ENCODE measurements at places on chromosomes 1 and 21.
A peak's percentile ranks its signal among the peaks of the same experiment; 100 is the strongest.

DNA sequence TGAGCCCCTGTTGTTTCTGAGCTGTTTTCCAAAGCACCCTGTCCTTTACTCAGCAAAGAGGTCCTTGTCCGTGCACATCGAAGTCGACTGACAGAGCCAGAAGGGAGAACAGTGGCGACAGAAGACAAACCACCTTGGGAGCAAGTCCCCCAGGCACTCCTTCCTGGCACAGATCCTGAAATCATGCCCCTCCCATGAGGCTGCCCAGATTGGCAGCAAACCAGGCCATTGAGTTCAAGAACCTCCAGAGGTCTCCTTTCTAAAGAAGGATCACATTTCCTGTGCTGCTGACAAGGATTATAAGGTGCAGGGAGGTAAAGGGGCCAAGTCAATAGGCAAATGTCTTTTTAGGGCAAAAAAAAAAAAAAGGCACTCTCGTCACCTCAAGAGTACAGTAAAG is 84.7 kb upstream of the HIVEP3 start:
- no peak for DNase-seq

DNA sequence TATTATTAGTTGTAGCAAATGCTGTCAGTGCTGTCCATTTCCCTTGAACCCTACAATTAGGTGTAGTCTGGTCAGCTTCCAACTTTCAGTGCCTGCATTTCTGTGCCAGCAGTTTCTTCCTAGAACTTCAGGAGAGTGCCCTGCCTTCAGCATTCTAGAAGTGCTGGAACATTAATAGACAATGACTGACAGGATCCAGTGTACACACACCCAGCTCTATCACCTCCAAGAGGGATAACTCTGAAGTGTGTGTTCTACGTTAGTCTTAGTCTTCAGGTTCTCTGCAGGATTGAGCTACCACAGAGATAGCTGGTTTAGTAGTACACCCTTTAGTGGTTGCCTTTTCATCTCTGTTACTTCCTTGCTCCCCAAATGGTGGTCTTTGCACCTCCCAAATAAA is 61.4 kb downstream of the PRRX1 start:
- DNase-seq, result no peak

- peak; percentile 12 for DNase-seq
Measured at GRCh38 chr1:228748431-228748830, 13.2 kb downstream of the RHOU start.

GRCh38 chr1:79363430-79363829 is 356.9 kb upstream of the ADGRL4 start:
- no peak for DNase-seq

DNA sequence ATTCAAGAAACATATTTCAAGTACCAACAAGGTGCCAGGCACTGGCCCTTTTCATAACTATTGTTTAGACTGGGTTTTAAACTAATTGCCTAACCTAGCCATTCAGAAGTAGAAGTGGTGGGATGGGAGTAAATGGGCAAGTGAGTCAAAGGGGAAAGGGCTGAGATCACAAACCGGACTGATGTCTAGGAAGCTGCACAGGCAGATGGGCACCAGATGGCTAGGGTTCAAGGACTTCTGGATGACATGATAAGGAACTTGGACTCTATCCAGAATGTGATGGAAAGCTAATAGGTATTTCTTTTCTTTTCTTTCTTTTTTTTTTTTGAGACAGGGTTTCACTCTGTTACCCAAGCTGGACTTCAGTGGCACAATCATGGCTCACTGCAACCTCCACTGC is 46.6 kb downstream of the LYST start:
- no peak for DNase-seq

GRCh38 chr1:109045595-109045994 is 3.7 kb upstream of the WDR47 start:
- DNase-seq, result no peak

- no peak for DNase-seq
Measured at GRCh38 chr1:32695098-32695904, 7.3 kb downstream of the SYNC start.

- no peak for DNase-seq
Measured at GRCh38 chr1:159641221-159641620, 53.6 kb downstream of the APCS start.

DNA sequence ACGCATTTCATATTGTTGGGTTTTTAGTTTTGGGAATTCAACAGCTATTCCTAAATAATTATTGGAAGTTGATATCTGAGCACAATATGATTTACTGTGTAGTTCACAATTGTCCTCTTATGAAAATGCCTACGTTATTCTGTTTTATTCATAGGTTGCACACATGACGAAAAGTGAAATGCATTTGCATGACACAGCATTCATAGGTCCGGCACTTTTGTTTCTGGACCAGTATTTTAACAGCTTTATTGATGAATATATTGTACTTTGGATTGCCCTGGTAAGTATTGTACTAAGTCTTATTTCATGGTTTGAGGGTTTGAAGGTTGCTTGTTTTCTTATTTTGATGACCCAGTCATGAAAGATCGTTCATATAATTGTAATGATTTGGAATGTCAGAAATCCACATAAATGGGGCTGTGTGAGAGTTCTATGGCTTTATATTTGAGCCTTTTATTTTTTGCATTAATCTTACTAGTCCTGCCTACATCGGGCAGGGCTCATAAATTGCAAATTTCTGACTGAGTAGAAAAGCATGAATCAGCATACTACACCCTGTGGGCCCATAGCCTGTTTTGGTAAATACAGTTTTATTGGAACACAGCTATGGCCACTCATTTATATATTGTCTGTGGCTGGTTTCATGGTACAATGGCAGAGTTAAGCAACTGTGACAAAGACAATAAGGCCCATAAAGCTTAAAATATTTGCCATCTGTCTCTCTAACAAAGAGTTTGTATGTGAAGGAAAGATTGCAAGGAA is 17.0 kb downstream of the DENND2D start:
- no peak for DNase-seq

DNA sequence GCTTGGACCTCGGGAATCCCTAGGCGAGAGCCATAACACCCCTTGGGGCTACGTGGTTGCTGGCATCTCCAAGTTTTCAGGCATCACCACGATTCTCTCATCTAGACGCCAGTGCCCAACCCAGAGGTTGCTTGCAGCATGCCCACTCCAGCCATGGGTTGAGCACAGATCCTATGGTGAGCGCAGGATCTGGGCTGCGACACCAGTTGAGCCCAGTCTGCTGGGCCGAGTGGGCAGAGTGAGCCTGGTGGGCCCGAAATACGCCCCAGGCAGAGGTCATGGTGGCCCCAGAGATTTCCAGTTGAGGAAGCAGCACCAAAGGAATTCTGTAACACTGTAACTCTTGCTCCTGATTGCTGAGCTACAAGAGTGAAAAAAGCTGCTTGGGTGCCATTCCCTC is 46.1 kb upstream of the GRIK1 start:
- no peak for DNase-seq

DNA sequence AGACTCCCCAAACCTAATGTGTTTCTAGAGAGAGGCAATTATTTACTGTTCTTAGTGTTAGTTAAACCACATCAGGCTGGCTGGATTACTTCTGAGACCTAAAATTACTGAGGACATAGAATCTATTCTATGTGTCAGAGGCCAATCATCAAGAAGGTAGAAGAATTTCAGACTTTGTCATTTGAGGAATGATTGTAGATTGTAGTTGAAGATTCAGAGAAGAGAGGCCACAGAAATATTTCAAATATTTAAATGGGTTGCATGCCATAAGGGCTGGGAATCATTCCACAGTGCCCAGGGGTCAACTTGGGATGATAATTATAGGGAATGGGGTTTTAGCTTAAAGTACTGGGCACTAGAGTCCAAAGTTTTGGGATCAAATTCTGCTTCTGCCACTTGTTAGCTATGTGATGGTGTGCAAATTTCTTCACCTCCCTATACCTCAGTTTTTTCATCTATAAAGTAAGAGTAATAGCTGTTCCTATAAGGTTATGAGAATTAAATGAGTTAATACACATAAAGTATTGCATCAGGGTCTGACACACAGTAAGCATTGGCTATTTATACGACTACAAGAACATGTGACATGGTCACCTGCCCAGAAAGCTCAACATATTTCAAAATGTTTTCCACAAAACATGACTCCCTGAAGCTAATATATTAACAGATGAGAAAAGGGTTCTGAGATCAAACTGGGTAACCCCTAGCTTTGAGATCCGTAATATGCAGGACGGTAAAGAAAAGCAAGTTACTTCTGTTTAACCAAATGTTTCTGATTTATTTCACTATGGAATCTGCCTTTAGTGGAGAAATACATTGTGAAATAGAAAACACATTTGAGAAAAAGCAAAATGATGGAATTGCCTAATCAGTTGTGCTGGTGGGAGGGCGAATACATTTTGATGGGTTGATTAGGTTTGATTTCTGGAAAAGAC is 69.7 kb upstream of the SPAG17 start:
- no peak for DNase-seq

DNA sequence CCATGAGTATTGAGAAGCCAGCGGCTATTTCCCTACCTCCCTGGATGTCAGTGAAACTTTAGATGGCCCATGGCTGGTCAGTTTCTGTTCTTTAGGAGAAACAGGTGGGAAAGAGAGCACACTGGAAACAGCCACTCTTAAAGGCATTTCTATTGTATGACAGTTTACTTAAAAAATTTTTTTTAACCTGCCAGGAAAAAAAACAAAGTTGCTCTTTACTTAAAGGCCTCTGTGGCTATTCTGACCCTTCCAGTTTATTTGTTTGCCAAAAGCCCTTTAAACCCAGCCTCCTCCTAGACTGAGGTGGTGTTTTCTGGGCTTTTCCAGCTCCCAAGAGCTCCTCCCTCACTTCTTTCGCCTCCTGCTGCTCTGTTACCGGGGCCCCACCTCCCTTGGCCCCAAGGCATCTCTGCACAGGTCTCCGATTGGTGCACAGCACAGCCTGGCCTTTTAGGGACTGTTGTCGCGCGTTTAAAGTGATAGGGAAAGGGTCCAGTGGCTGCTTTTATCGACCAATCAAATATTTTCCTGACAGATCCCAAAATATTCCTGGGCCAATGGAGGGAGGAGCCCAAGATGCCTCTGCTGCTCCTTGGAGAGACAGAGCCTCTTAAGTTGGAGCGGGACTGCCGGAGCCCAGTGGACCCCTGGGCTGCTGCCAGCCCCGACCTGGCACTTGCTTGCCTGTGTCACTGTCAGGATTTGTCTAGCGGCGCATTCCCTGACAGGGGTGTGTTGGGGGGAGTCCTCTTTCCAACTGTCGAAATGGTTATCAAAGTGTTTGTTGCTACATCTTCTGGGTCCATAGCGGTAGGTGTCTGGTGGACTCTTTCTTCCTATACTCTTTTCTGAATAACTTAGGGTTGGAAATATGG is at the start of gene SH3BGR:
Gene SH3BGR, plus strand, starts transcription at position 639 of the 875 bp plus-strand sequence. Its CDS starts 127 bp downstream, at position 766.
- DNase-seq, result no peak

- no peak for DNase-seq
Measured at GRCh38 chr1:167312871-167313270, 92.2 kb downstream of the POU2F1 start.

DNA sequence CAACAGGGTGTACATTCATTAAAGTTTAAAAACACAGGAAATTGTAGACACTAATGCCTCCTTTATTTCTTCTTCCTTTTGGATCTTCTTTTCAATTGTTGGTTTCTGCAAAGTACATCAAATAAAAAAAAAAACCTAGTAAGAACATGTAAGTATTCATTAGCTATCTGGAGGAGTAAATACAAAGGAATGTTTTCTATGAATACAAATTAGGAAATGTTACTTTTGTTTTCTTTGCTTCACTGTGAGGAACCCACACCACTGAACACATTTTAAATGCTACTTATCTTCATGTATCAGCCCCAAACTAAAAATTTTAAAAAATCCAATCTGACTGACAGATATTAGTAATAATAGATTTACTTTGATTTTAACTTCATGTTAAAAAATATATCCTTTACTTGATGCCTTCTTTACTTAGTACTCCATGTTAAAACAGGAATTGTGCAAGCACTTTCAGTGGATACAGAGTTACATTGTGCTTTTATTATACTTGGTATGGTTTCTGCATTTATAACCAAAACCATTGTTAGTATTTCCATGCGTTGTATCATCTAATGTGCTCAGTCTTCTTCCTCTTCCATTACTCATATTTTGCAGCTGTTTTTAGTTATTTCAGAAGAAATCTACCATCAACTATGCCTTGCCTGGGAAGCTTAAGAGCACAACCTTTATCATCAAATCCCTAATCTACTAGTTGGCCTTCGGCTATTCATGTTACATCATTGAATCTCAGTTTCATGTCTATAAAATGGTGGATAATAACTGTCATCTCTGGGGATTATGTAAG is 236.9 kb upstream of the DPYD start:
- no peak for DNase-seq

DNA sequence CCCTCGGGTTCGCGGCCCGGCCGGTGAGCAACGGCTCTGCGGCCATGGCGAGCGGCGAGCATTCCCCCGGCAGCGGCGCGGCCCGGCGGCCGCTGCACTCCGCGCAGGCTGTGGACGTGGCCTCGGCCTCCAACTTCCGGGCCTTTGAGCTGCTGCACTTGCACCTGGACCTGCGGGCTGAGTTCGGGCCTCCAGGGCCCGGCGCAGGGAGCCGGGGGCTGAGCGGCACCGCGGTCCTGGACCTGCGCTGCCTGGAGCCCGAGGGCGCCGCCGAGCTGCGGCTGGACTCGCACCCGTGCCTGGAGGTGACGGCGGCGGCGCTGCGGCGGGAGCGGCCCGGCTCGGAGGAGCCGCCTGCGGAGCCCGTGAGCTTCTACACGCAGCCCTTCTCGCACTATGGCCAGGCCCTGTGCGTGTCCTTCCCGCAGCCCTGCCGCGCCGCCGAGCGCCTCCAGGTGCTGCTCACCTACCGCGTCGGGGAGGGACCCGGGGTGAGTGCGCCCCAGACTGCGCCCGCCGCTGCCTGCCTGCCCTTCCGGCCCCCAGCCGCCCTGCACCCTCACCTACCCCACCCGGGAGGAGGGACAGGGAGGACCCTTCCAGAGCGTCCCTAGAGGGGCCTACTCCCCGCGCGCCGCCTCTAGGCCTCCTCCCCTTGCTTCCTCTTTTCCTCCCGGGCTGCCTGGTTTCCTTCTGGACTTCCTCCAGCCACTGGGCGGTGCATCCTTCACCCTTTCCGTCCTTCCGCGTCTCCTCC is at the start of gene RNPEP:
Gene RNPEP, plus strand, starts transcription at position 26 of the 757 bp plus-strand sequence. Its CDS starts 19 bp downstream, at position 45.
- DNase-seq, result peak; percentile 55

DNA sequence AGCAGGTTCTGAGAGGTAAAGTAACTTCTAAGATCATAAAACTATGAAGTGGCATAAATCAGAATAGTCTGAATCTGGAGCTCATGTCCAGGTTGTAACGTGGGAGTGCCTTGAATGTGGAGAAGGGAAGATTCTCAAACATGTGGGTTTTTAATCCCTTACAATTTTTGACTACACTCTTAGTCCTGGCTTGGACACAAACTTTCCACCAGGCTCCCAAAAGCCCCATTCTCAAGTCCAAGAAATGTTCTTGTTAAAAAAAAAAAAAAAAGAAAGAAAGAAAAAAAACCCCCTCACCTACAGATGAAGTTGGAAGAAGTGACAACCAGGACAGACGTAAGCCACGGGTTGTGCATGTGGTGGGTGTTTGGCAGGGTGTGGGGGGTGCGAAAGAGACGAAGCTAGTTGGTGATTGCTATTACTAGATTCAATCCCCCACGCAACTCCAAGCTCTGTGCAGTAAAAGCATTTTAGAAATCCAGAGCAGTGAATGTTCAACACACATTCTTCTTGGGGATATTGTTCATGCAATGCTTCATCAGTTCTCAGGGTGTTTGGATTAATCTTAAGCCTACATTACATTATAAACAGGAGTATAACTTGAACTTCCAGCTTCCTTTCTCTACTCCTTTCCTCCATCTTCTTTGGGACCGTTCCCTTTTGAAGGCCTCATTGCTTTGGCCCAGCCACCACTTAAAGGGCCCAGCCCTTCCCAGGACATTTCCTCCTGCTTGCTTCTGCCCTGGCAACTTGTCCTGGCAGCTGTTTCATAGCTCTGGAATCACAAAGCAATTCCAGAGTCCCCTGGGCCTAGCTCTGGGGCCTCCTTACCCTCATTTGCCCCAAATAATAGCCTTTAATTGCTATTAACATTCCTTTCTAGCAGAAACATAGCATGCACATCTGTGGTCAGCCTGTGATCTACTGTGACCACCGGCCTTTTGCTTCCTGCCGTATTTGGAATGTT is 41.8 kb downstream of the PHC2 start:
- no peak for DNase-seq
